Endothelial cell (in vitro differentiated cells): ENCODE measurements at places on chromosomes 16 and 17. TPM values are rescaled to one million over a fixed set of nuclear protein-coding genes. Genes with fewer than 3 reads are reported as not detected.

DNA sequence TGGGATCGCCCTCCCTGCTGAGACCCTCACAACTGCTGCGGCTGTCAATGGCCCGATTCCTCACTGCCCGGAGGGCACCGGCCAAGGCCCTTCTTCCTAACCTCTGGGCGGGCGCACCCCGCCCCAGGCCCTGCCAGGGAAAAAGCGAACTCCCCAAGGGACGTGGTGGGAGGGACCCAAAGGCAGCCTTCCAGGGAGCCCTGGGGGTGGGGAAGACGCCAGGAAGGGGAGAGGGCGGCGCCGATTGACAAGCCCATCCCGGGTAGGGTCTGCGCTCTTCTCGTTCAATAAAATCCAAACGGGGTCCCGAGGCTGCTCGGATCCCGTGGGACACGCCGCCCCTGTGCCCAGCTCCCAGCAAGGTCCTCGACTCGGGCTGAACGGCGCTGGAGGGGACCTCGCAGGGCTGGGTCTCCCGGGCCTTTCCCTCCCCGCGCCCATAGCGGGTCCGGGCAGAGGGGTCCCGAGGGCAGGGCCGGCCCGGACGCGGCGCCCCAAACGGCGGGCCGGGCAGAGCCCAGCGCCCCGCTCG, 416 bp downstream of the KIFC3 start:
- DNase-seq: no peak
- H3K36me3 ChIP-seq: no peaks in the 10 kb centered on the region
- H3K27ac ChIP-seq: no peak overlapping the region
- H3K27me3 ChIP-seq: peaks cover 22% of the 10 kb centered on the region

GRCh38 chr17:44767493-44767892, 8.7 kb downstream of the ADAM11 start:
- peaks cover 2% of the 10 kb centered on the region for H3K27me3 ChIP-seq
- DNase-seq: no peak
- no peak overlapping the region for H3K4me3 ChIP-seq
- H3K27ac ChIP-seq: no peak overlapping the region

DNA sequence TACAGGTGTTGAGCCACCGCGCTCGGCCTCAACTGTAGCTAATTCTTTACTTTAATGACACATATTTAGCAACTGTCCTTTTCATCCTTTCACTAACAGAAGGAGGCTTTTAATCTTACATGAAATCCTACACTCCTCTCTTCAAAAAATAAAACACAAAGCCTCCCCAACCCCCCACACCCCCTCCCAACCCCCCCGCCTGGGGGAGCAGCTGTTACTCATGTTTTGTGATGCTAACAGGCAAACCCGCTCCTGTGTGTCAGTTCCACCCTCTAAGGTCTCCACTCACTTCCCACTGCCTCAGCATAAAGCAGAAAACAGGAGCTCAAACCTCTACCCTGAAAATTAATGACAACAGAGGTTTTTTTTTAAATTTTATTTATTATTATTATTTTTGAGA, 55.4 kb upstream of the SLC25A19 start:
- peaks cover 8% of the 10 kb centered on the region for H3K27me3 ChIP-seq

DNA sequence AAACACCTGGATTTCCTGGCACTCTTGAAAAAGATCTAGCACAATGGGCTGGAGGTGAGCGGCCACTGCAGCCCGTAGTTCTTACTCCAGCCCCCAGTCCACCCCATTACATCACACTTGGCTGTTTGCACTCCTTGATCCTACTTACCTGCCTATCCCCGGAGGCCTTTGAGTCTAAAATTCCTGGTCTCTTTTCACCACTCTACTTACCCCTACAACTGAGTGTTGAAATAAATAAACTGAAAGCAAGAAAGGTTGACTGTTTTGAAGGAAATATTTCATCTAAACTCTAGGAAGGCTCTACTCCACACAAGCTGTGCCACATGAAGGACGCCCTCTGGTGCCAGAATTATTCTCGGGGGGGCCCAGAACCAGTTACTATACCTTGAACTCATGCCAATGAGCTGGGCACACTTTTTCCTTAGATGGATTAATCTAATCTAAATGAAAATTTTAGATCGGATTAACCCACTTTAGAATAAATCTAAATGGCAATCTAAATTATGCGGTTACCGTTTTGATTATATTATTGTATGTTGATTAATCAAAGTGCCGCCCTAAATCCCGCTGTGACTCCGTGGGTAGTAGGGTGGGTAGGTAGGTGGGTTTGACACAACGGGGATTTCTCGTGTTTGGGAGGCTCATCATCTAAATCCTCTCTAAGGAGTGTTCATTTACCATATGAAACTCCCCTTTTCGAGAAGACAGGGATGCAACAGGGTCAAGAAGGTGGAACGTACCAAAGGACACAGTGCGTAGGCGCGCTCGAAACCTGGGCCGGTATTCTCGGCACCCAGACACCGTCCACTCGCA, 651 bp upstream of the EIF1 start:
- H3K4me1 ChIP-seq: peaks cover 16% of the 10 kb centered on the region
- peaks cover 25% of the 10 kb centered on the region for H3K27me3 ChIP-seq
- peak overlapping the region; percentile 96 for H3K27ac ChIP-seq
- DNase-seq: peak; percentile 25

DNA sequence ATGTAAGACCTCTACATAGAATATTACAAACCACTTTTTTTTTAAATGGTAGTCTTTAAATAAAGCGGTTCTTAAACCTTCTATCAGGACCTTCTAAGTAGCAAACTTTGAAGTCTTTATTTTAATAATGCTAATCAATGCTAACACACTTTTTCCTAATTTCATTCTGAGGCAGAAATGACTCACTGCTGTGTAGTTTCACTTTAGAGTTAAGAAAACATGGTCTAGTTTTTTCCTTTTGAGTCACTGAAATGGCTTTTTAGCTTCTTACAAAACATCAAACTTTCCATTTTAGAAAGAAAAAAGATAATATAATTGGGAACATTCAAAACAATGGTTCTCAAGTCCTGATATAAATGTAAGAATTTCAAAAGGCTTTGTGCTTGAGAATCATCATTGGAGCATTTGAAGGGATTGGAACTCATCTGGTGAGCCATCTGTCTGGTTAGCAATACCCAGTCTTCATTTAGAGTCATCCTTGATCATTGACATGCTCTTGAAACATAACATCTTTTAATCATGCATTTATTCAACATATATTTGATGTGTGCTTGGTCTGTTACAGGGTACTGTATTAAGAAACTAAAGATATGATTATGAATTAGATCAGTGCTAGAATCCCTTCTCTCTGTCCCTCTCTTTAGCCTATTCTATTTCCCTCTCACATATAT, 258.3 kb upstream of the MON1B start:
- H3K27me3 ChIP-seq: no peaks in the 10 kb centered on the region
- H3K4me3 ChIP-seq: no peak overlapping the region
- H3K4me1 ChIP-seq: peaks cover 4% of the 10 kb centered on the region
- H3K27ac ChIP-seq: peak overlapping the region; percentile 91
- H3K36me3 ChIP-seq: no peaks in the 10 kb centered on the region

- H3K36me3 ChIP-seq: peaks cover 3% of the 10 kb centered on the region
- H3K27me3 ChIP-seq: peaks cover 4% of the 10 kb centered on the region
- DNase-seq: no peak
- H3K27ac ChIP-seq: no peak overlapping the region
- no peak overlapping the region for H3K4me3 ChIP-seq
Measured at GRCh38 chr16:87855852-87856715, 13.2 kb downstream of the SLC7A5 start.

The SLC5A11 gene
- total RNA-seq: not detected

The MYH3 gene
- total RNA-seq: 2.1 TPM

The PER1 gene
- total RNA-seq: 30.0 TPM

The TBC1D3 gene
- total RNA-seq: not detected
